ENCODE measurements at places on chromosomes 5 and 9.

DNA sequence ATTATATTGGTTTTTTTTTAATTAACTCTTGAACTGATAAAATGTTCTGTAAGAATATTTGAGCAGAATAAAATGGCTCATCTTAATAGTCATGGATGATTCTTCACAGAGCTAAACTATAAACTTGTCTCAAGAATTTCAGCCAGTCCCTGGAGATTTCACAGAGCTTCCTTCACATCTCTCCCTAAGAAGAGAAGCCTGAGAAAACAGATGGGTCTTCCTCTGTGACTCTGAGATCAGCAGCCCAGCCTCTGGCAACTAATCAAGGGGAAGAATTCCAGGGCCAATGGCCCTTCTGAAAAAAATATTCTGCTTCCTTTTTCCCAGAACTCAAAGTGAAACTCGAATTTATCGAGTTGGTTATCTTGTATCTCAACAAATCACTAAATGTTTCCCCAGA lies 122.2 kb upstream of the ITGA1 start:
- no peak for DNase-seq

GRCh38 chr5:144386315-144386714 lies 215.6 kb downstream of the KCTD16 start:
- DNase-seq, result no peak

DNA sequence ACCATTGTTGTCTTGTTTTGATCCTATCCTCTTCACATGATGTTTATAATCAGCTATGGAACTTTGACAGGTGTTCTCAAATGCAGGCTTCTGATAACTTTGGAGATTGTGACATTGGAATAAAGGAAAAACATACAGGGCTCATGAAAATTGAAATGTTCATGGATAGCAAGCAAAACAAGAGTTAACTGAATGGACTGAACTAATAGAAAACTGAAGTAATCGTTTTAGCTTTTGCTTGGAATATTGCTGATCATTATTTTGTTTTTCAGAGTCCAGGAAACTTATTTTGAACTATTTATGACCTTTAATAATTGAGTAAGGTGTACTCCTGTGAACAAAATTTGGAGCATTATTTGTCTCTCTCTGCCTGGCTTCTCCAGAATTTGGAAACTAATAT lies 436.7 kb upstream of the CDH9 start:
- no peak for DNase-seq

DNA sequence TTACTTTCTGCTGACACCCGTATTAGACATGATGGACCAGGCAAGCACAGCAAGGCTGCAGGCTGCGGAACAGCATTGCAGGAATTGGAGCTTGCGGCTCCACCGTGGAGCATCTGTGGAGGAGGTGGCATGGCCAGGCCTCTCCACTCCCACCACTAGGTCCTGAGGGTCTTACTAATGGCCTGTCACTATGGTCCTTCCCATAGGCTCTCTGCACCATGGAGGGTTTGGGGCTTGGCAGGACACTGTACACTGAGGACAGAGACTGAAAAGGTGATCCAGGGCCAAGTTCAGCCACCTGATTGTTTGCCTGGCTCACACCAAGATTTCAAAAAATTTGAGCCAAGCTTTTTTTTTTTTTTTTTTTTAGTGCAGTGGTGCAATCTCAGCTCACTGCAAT lies 14.3 kb upstream of the ZBTB43 start:
- DNase-seq, result no peak

DNA sequence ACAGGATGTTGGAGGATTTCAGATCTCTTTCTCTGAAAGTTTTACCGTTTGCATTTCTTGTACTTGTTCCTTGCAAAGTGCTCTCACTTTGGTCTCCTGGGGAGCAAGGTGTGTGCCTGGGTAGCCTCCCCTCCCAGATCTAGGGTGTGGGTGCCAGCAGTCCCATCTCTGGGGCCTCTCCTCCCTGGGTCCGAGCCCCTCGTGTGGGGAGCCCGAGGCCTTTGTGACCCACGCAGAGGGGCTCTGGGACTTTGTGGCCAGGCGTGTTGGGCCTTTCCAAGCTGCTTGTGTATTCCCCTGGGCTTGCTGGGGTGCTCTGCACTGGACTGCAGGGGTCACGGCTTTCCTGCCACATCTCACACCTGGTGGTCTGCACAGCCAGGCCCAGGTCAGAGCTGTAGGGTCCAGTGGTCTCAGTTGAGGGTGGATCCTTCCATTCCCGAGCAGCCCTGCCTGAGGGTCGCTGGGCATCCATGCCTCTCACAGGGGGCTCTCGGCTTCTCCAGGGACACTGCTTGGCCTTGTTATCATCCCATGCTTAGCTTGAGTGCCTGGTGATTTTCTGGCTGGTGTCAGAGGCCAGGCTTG lies 96.3 kb downstream of the CACNA1B start:
- DNase-seq, result no peak

GRCh38 chr9:133030317-133031129 lies at the start of gene GTF3C5:
TSS of gene GTF3C5 (plus strand) at chr9:133030997. CDS start at chr9:133031012, 15 bp downstream.
- DNase-seq, result peak; percentile 97

DNA sequence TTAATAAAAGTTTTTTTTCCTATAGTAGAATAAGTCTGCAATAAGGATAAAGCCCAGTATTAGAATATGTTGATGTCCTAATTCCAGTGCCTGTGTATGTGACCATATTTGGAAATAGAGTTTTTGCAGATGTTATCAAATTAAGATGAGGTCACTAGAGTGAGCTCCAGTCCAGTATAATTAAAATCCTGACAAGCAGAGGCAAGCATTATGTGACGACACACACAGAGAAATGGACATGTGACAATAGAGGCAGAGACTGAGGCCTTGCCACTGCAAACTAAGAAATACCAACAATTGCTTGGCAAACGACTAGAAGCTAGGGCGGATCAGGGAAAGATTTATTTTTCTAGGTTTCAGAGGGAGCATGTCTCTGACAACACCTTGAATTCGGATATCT lies 216.4 kb upstream of the CYLC2 start:
- DNase-seq, result no peak

DNA sequence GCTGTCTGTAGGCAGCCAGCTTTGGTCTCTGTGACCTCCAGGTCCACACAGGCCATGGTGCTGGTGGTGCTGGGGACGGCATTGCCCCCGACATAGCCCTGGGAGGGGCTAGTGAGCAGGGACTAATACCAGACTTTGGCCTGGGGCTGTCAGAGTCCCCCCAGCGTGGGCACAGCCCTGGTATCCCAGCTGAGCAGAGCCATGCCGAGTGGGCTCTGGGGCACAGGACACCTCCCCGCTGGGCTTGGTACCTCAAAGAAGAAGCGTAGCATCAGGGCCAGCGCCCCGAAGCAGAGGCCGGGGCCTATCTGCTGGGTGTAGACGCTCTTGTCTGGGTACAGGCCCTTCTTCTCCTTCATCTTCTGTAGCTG lies 9.5 kb downstream of the MYMK start:
- no peak for DNase-seq

GRCh38 chr5:32767948-32768467 lies 56.9 kb downstream of the NPR3 start:
- peak; percentile 26 for DNase-seq

GRCh38 chr9:137892424-137893191 lies 15.0 kb downstream of the CACNA1B start:
- DNase-seq, result no peak

DNA sequence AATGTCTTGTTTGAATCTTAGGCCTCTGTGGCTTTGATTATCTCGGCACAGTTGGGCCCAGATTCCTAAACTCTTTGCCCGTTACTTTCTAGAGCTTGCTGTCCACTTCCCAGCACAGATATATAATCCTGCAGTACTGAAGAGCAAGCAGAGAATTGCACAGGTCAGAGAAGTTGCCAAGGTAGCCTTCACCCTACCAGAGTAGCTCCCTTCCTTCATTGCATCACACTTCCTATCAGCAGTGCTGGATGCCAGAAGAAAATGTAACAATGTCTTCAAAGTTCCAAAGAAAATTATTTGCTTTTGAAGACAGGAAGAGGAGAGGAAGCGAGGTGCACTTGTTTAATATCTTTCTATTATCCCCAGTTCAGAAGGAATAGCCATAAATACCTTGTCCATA lies 38.1 kb upstream of the SPATA31D4 start:
- no peak for DNase-seq

DNA sequence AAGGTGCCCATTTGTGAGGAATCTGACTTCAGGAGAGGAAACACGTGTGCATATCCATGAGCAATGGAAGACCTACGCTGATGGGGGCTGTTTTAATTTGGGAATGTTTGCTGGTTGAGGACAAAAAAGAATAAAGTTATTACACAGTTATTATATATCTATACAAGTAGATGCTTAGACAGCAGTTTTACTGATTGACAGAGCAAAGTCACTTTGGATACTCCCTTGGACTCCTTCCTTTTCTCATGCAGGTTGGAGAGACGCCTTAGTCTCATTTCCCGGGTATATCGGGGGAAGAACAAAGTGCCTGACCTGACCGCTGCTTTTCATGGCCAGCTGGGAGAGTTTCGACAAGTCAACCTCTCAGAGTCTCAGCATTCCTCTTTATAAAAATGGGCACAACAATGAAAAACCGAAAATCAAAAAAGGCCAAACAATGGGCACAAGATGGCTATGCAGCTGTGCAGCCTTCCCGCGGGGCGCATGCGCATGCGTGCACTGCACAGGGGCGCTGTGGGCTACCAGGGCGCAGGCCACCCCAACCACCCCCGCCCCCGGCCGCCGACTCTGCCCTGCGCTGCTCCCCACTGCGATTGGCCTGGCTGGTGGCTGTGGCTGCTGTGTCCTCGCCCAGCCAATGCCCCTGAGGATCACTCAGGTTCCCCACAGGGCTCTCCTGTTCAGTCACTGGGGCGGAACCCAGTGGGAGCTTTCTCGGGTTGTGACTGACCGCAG lies 18.1 kb downstream of the NFIL3 start:
- DNase-seq, result no peak

DNA sequence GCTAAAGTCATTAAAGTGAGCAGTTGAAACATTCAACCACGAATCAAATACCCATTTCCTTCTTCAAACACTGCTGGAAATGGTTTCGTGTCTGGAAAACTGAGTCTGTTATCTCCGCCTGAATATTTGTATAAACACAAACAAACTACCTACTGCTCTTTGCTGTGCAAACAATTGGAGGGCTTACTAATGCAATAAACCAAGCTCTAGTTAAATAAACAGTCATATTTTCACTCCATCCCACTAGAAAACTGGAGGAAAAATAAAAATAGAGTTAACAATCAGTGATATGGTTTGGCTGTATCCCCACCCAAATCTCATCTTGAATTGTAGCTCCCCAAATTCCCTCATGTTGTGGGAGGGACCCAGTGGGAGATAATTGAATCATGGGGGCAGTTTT lies 397.6 kb downstream of the RASEF start:
- DNase-seq, result no peak

DNA sequence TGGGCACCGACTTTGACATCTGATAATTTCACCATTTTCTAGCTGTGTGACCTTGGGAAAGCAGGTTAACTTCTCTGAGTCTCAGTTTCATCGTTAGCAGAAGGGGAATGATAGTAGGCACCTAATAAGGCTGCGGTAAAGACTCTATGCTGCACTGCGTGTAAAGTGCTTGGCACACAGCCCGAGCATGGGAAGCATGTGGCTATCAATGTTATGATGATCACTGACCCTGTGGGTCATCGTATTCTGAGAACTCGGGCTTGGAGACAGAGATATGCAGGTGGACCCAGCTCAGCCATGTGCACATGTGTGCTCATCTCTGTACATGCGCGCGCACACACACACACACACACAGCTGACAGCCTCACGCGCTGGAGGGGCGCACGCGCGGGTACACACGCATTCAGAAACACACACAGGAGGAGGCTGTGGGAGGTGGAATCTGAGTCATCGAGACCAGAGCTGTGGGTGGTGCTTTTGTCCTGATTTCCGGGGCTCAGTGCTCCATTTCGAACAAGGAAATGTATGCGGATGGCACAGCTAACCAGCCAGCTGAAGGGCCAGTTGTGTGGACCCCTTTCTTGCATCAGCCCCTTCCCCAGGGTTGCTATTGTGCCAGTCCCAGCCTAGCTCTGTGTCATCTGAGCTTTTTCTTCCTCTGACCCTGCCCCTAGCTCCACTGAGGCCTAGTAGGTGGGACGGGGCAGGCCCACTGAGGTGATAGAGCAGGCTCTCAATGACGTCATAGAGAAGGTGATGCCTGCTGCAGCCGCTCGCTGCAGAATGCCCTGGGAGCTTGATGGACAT lies 11.1 kb upstream of the ARAP3 start:
- DNase-seq, result no peak

GRCh38 chr5:174721530-174722432 lies 2.6 kb upstream of the MSX2 start:
- DNase-seq, result no peak

- DNase-seq, result no peak
Observed at GRCh38 chr9:16661816-16662215, 208.7 kb downstream of the BNC2 start.

DNA sequence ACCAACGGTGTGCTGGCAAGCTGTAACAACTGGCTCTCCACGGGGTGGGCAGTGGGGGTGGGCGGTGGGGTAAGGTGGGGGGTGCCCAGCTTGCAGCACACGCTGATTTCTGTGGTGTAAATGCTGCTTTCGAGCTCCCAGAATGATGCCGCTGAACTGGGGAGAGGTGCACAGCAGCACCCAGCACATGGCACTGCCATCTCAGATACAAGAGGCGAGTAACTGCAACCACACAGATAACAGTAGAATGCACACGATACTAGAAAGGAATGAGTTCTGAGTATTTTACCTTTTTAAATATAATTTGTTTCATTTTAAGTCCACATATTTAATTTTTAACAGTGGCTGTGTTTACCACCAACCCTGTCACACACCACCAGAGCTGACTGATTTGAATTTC lies 87.9 kb downstream of the SEMA4D start:
- DNase-seq, result no peak

DNA sequence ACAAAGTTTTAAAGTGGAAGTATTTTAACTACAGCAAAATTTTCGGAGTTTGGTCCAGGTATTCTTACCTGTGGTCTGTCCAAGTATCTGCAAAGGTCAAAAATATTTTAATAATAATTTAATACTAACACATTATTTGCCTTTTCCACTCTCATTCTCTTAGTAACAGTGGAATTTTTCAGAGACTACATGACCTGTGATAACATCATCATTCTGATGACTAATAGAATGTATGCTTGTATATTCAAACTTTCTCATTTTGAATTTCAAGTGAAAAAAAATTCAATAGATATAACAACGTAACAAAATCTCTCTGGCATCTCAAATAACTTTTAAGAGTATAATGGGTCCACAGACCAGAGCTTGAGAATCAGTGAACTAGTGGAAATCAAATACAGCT lies 78.3 kb downstream of the FBXL17 start:
- no peak for DNase-seq

DNA sequence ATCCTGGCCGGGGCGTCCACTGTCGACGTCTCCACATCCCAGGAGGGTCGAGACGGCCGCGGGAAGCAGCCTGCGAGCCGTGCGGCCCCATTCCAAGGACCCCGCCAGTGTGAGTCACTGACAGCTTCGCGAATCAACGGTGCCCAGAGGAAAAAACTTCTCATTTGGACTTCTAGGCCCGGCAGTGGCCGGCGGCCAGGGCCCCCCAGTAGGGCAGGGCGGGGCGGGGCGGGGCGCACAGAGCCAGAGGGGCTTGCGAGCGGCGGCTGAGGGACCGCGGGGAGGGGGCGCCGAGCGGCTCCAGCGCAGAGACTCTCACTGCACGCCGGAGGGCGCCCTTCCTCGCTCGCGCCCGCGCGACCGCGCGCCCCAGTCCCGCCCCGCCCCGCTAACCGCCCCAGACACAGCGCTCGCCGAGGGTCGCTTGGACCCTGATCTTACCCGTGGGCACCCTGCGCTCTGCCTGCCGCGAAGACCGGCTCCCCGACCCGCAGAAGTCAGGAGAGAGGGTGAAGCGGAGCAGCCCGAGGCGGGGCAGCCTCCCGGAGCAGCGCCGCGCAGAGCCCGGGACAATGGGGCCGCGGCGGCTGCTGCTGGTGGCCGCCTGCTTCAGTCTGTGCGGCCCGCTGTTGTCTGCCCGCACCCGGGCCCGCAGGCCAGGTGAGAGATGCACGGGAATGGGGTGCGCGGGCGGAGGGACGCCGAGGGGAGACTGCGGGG lies at the start of gene F2R:
F2R (plus strand) TSS at position 391 of the 720 bp plus-strand sequence; CDS start at position 573, 182 bp downstream.
- DNase-seq, result peak; percentile 31

Data from CD14-positive monocyte (primary cell).